Endothelial cell of coronary artery (primary cell): ENCODE measurements at places on chromosomes 13 and 19. TPM values are rescaled to one million over a fixed set of nuclear protein-coding genes. Genes with fewer than 3 reads are reported as not detected.

DPY19L3 gene
- 15.9 and 16.0 TPM in 2 replicates for total RNA-seq

TEX26 gene
- not detected in 2 replicates for total RNA-seq

COMP gene
- not detected in 2 replicates for total RNA-seq

CYP2A6 gene
- total RNA-seq = not detected in 2 replicates

ADGRE3 gene
- total RNA-seq = not detected in 2 replicates

CRB3 gene
- not detected in 2 replicates for total RNA-seq

C5AR1 gene
- not detected in 2 replicates for total RNA-seq

ZNF562 gene
- total RNA-seq = 17.3 and 27.2 TPM in 2 replicates

IZUMO1 gene
- 0.27 and 0.38 TPM in 2 replicates for total RNA-seq

C2CD4C gene
- 0.18 and 0.38 TPM in 2 replicates for total RNA-seq
